ENCODE measurements at places on chromosomes 7 and 10.

GRCh38 chr7:91325726-91326125, 61.5 kb downstream of the FZD1 start:
- no peak for DNase-seq

- DNase-seq: no peak
Observed at GRCh38 chr7:41755096-41755495, 52.2 kb upstream of the INHBA start.

DNA sequence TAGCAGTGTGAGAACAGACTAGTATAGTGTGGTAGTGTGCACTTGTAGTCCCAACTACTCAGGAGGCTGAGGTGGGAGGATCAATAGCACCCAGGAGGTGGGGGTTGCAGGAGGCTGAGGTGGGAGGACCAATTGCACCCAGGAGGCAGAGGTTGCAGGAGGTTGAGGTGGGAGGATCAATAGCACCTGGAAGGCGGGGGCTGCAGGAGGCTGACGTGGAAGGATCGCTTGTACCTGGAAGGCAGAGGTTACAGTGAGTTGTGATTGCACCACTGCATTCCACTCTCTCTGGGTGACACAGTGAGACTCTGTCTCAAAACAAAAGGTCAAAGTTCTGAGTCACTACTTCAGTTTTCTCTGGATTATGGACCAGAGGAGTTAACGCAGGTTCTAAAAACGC, 22.6 kb upstream of the DIP2C start:
- no peak for DNase-seq

- no peak for DNase-seq
Observed at GRCh38 chr10:68330852-68331454, 911 bp upstream of the HNRNPH3 start.

- no peak for DNase-seq
Observed at GRCh38 chr7:64630496-64630895, 35.4 kb upstream of the ZNF107 start.

DNA sequence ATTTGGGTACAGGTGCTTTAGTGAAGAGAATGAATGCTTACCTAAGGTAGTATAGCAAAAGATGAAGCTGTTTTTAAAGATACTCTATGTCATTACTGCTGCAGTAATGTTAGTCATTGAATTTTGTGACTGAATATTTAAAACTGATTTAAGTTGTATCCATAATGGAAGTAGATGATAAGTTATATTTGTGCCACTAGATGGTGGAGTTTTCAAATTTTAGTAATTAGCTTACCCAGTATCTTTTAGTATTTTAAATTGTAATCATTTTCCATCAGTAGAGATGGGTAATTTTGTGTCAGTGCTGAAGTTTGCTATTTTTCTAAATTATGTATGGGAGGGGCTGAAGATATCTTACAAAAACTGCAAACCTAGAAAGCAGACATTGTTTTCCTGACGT, 25.2 kb downstream of the HBP1 start:
- DNase-seq: no peak

DNA sequence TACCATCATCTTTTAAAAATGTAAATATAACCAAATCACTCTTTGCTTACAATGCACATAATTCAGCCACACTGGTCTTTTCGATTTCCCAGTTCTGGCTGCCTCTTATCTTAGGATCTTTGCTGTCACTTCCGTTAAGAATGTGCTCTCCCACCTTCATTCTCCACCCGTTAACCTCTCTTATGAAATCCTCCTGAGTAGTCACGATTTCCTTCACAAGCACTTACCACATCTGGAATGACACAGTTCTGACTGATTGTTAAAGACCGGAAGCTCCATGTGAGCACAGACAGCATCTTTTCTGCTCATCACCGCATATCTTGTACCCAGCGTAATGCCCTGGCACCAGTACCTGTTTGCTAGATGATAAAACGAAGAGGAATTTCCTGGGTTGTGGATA, 84.3 kb downstream of the CUL2 start:
- DNase-seq: no peak

GRCh38 chr10:64344211-64344610, 823.0 kb downstream of the REEP3 start:
- DNase-seq: no peak

DNA sequence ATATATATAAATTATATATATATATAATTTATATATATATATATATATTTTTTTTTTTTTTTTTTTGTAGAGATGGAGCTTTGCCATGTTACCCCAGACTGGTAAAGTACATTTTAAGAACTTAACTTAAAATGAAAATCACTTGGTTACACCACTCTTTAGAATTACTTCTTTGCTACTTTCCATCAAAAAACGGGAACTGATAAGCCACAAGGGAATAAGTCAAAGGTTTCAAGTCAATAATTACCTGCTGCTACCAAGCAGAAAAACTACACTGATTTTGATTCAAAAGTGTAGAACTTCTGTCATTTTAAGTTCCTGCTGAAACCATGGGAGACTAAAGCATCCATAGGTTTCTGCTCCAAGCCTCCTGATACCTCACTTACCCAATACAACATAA, 12.2 kb downstream of the PPA1 start:
- DNase-seq: no peak

- DNase-seq: no peak
Observed at GRCh38 chr10:92238586-92239098, 52.2 kb downstream of the CPEB3 start.

- no peak for DNase-seq
Observed at GRCh38 chr7:93044147-93044810, 73.5 kb downstream of the SAMD9 start.

DNA sequence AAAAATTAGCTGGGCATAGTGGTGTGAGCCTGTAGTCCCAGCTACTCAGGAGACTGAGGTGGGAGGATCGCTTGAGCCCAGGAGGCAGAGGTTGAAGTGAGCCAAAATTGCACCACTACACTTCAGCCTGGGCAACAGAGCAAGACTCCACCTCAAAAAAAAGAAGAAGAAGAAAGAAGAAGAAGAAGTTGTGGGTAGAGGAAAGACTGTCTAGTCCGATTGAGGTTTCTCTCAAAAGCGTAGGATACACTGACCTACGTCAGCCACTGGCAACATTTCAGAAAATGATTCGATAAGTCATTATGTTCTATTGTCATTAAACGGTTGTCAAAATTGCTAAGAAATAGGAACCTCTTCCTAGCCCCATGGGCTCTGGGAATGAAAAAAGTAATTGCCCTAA, 22.3 kb upstream of the RHBDD2 start:
- no peak for DNase-seq

GRCh38 chr7:134941185-134941900, 45.0 kb upstream of the AGBL3 start:
- DNase-seq: no peak

DNA sequence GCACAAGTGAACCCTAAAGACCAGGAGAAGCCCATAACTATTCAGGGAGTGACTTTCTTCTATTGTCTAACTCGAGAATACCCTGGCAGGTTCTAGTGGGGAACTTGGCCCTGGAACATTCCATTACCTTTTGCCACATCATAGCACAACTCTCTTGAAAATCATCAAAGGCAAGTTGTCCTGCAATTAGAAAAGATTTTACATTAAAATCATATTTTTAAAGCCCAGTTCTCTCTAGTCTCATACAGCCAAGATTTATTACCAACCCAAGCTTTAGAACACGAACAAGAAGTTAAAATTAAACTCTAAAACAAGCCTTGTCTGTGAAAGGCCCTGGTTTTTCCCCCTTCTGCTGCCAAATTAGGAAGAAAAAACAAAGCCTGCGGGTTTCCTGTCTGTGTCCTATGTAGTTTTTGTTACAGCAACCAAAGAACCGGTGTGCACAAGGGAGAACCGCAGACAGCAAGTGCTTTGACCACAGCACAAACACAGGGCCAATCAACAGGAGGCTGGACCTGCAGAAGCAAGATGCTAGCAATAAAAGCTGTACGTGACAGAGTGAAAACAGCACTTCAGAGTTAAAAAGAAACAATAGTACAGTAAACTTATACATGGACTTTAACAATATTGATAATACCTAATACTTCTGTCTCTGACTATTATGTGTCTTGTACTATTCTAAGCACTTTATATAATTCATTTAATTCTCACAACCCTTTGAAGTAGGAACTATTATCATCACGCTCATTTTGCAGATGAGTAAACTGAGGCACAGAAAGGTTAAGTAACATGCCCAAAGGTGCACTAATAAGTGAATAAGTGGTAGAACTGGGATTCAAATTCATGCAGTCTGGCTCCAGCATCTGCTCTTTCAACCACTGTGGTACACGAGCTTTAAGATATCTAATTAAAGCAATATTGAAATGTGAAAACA, 65.8 kb downstream of the STK17A start:
- DNase-seq: peak; percentile 49

GRCh38 chr7:3218411-3219225, 82.4 kb upstream of the SDK1 start:
- no peak for DNase-seq

GRCh38 chr10:43350156-43350555, 21.3 kb upstream of the FXYD4 start:
- DNase-seq: no peak

DNA sequence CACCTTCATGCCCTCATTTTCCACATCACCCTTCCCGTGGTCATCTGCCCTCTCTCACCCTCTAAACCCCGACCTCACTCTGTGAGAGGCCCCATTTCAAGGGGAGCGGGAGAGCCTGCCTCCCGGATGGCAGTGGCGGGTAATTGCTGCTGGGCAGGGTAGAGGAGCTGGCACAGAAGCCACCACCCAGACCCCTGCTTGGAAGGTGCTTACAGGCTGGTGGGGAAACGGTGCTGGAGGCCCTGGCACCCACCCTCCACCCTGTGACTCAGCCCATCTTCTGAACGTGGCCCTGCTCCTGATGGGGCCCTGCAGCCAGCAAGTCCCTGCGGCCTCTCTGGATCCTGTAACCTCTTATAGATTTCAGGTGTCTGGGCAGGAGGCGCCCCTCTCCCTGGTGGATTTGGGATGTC, 10.6 kb upstream of the PWWP2B start:
- no peak for DNase-seq

DNA sequence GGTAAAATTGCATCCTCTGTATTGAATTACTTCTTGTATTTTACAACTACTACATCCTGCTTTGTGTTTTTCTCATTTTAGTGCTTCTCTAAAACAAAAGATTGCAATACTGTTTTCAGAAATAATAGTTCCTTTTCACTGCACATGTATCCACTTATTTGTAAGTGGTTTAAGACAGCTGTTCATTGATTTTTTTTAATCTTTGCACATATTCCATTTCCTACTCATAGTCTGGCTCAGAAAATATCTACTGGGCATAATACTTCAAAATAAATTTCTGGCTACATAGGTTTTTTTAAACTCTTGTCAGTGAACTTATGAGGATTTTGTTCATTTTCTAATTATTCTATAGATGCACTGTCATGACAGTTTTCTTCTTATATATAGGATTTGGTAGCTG, 54.8 kb downstream of the SND1 start:
- no peak for DNase-seq

DNA sequence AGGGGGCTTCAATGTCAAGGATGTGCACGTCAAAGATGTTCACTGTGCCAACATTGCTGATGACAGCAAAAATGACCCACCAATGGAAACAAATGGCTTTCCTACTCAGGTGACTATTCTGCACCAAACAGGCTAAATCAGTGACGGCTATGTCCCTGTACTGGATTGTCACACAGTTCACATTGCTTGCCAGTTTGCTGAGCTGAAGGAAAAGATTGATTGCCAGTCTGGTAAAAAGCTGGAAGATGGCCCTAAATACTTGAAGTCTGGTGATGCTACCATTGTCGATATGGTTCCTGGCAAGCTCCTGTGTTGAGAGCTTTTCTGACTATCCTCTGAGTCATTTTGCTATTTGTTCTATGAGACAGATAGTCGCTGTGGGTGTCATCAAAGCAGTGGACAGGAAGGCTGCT, 202.2 kb upstream of the ETV1 start:
- DNase-seq: no peak

- no peak for DNase-seq
Observed at GRCh38 chr10:118045158-118045836, 1.4 kb downstream of the RAB11FIP2 start.

- no peak for DNase-seq
Observed at GRCh38 chr10:5971315-5971832, 6.0 kb downstream of the IL15RA start.

DNA sequence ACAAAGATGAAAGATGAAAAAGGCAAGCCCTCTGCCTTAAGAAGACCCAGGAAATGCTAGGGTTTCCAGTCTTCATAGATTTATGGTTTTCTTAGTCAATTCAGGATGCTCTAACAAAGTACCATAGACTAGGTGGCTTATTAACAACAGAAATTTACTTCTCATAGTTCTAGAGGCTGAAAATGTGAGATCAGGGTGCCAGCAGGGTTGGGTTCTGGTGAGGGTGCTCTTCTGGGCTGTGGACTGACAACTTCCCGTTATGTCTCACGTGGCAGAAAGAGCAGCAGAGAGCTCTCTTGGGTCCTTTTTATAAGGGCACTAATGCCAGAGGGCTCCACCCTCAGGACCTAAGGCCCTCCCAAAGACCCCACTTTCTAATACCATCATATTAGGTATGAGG, 23.7 kb downstream of the ELMO1 start:
- no peak for DNase-seq

- DNase-seq: no peak
Observed at GRCh38 chr7:115229401-115230105, 307.7 kb downstream of the MDFIC start.

- no peak for DNase-seq
Observed at GRCh38 chr7:129657363-129657762, 45.8 kb downstream of the NRF1 start.

DNA sequence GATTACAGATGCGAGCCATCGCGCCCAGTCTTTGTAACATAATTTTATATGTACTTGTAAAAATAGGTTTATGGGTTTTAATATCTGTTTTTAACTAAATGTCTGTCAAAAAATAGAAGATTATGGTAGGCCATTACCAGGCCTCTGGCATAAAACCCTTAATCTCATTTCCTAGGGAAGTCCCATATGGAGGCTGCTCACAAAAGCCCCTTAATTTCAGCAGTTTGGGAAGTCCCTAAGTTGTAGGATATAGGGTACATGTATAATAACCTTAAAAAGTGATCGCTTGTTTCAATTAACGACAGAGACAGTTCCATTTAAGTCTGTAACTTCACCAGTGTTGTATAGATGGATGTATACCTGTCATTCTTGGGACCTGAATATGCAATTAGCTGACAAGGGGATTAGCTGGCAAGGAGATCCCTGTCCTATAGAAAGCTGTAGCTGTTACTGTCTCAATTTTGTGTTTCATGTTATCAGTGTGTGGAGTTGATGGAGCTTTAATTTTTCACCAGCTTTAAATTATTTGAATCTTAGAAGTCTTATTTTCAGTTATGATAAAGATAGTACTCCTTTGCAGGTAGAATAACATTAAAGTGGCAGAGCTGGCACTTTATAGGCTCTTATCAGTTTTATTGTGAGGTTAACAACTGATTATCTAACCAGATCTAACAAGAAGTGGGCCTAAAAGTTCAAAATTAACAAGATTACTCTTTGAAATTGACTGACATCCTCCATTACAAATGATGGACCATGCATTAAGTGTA, 10.5 kb downstream of the TRIM24 start:
- no peak for DNase-seq

GRCh38 chr7:27148031-27148755, 619 bp upstream of the HOXA6 start:
- no peak for DNase-seq

All from stimulated activated CD4-positive, alpha-beta T cell treated with anti-CD3 and anti-CD28 coated beads, TNF-alpha, amount 100 ng/mL, for 48 hours (primary cell).